ENCODE measurements at places on chromosomes 11 and 22. TPM values are rescaled to one million over a fixed set of nuclear protein-coding genes. Genes with fewer than 3 reads are reported as not detected.

DNA sequence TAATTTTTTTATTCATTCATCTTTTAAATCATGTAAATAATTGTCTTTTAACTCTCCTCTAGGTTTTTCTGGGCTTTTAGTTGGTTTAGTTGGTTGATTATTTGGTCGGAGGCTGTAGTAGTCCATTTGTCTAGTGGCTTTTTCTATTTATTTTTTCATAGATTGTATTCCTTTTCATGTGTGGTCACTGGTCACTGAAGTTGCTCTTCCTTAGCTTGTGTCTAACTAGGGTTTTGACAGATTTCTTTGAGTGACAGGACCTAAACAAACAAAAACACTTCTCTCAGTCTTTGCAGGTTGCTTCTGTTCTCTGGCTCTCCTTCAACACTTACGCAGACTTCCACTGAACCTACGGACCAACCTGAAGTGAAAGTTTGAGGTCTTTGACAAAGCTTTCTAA, 112.6 kb downstream of the EMSY start:
- DNase-seq, result no peak

GRCh38 chr11:108914981-108915380, 250.1 kb downstream of the DDX10 start:
- no peak for DNase-seq

GRCh38 chr11:107183953-107184352, 165.7 kb upstream of the GUCY1A2 start:
- DNase-seq, result no peak

DNA sequence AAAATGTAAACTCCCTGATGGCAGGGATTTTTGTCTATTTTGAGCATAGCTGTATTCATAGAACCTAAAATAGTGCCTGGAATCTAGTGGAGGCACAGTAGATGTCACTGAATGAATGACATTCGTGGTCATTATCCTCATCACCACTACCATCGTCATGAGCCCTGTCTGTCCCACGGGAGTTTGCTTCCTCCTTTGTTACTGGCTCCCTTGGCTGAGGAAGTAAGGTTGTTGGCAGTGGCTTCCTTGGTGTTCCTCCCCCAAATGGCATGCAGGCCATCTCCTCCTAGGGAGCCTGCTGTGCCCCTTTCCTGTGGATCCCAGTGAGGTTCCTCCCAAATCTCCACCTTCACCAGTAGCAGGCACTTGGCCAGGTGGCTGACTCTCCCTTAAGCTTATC, 183.0 kb downstream of the CEP164 start:
- no peak for DNase-seq

DNA sequence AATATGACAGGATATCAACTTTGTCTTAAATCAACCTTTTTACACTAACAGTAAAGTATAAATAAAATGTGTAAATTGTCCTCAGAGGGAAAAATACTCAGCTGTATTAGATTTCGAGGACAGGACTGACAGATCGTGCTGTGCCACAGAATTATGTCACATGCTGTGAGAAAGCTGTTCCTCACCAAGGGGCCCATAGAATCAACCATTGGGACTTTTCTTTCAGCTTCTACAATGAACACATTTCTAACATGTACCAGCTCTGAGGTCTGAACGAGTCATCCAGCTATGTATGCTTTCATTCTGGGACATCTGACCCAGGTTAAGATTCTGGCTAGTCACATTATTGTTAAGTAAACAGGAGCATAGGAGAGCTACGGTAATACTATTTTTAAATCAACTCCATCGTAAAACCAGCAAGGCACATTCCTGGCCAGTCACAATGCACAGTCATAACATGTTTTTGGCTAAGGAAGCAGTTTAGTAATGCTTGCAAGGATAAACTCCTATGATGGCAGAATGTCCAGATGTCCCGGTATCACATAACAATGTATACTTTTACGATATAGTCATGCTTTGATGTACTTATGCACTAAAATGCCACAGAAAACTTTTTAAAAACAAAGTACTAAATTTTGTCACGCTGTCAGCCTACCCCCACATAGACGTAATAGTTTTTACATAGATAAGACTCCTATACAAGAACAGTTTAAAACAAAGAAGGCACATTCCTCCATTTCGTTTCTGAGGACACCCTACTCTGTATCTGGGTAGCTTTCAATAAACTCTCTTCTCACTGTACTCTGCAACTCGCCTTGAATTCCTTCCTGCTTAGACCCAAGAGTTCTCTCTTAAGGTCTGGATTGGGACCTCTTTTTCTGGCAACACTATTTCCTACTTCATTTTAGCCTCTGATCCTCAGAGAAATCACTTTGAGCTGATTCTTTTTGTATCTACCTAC, 27.4 kb downstream of the ZNF214 start:
- DNase-seq, result no peak

DNA sequence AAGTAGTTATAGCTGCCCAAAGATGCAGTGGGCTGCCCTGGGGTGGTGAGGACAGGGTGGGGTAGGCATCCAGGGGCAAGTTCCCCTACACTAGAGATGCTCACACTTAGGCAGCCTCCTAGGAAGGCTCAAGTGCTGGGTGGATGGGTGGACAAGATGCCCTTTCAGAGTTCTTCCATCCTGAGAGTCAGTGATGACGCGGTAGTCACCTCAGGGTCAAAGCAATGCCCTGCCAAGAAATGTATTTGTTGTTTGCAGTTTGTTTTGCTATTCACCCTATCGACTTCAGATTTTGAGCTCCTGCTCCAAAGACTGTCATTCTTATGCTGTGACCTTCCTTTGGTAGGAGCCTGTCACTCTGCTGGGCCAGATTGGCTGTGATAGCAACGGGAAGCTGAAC, 18.9 kb downstream of the POLA2 start:
- DNase-seq, result no peak

GRCh38 chr11:133570376-133570775, 38.1 kb upstream of the OPCML start:
- no peak for DNase-seq

GRCh38 chr11:118341815-118342489, 553 bp downstream of the CD3D start:
- no peak for DNase-seq

- no peak for DNase-seq
These were observed 243.7 kb downstream of the BLID start for GRCh38 chr11:121872356-121872755.

GRCh38 chr11:115476463-115477286, 27.5 kb downstream of the CADM1 start:
- no peak for DNase-seq

DNA sequence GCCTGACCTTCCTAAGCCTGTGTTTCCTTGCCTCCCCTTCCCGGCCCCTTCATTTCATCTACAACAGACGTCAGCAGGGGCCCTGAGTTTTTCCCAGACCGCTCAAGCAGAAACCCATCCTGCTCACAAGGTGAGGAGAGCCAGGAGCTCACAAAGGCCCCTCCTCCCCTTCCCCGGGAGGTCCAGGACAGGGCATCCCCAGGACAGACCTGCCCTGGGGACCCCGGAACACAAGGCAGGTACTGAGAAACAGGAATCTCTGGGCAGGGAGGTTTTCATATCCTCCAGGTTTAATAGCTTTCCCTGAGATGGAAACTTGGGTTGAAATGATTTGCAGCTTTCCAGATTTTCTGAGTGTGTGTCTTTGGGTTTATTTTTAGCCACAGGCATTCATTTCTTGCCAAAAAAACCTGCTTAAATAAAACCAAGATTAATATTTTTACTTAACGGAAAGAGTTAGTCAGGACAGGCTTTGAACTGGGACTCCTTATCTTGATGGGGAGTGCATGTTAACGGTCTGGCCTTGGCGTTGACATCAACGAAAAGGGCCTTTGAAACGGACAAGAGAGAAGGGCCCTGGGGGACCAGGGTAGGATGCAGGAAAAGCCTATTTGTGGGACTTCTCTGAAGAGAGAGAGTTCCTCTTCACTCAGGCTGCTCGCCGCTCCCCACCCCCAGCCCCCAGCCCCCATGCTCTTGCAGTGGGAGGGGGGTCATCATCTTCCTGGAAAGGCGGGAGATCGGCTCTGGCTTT, 38.5 kb downstream of the TIMP3 start:
- no peak for DNase-seq

- DNase-seq, result no peak
These were observed 1.9 kb upstream of the DBX1 start for GRCh38 chr11:20161923-20162744.

GRCh38 chr22:20926243-20926642, 9.0 kb downstream of the CRKL start:
- no peak for DNase-seq

GRCh38 chr11:128865490-128865889, 1.6 kb downstream of the KCNJ1 start:
- DNase-seq, result no peak

DNA sequence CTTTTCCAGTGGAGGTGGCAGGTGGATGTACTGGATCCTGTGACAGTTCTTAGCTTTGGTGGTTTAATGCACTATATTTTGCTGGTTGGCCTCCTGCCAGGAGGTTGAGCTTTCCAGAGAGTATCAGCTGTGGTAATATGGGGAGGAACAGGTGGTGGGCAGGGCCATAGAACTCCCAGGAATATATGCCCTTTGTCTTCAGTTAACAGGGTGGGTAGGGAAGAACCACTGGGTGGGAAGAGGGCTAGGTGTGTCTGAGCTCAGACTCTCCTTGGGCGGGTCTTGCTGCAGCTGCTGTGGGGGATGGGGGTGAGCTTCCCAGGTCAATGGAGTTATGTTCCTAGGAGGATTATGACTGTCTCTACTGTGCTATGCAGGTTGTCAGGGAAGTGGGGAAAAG, 203.8 kb downstream of the DLG2 start:
- no peak for DNase-seq

DNA sequence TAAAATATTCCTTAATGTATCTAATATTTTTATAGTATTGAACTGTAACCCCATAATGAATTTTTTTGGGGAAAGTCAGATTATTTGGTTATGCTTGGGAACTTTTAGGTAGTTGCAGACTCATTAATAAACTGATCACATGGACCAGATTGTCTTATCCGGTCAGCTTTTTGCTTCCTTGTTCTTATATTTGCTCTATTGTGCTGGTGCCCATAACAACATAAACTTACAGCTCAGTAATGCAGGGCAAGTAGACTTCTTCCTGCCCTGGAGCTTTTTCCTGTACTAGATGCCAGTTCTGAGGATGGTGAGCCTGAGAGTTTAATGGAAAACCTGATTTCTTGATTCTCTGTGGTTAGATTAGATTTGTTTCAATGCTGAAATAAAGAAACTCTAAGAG, 53.2 kb downstream of the MTMR3 start:
- no peak for DNase-seq

- no peak for DNase-seq
These were observed 13.8 kb downstream of the MMP20 start for GRCh38 chr11:102611291-102611690.

Gene LINC01488
- not detected for total RNA-seq

Gene RAC2
- 318 TPM for total RNA-seq

Gene MEI1
- total RNA-seq, result 79.6 TPM

Gene RNASEH2C
- 69.7 TPM for total RNA-seq

Gene LRRC10B
- not detected for total RNA-seq

Gene MFRP
- not detected for total RNA-seq

Gene SHISA8
- not detected for total RNA-seq

Gene PATZ1
- 43.7 TPM for total RNA-seq

Gene KREMEN1
- total RNA-seq, result not detected

Gene F2
- not detected for total RNA-seq

Gene RIC3
- total RNA-seq, result 30.0 TPM
